ENCODE measurements at places on chromosomes 11 and 22.

GRCh38 chr11:77821349-77821851, 456 bp downstream of the AAMDC start:
- DNase-seq, result no peak

DNA sequence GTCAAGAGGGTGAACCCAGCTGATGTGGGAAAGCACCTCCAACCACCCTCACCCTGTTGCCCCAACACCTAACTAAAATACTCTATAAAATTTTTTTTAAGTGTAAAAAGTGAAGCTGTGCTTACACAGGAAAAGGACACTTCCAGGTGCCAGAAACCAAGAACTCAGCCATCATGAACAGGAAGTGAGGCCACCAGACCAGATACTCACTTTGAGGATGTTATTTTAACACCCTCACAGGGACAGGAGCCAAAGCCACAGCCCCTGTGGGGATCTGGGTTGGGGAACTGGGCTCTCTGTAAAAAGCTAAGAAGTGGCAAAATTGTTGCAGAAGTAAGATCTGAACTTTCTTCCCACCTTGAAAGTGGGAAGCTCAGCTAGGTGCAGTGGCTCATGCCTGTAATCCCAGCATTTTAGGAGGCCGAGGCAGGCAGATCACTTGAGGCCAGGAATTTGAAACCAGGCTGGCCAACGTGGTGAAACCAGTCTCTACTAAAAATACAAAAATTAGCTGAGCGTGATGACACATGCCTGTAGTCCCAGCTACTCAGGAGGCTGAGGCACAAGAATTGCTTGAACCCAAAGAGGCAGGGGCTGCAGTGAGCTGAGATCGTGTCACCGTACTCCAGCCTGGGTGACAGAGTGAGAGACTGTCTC, 3.8 kb downstream of the RSPH14 start:
- DNase-seq, result no peak

DNA sequence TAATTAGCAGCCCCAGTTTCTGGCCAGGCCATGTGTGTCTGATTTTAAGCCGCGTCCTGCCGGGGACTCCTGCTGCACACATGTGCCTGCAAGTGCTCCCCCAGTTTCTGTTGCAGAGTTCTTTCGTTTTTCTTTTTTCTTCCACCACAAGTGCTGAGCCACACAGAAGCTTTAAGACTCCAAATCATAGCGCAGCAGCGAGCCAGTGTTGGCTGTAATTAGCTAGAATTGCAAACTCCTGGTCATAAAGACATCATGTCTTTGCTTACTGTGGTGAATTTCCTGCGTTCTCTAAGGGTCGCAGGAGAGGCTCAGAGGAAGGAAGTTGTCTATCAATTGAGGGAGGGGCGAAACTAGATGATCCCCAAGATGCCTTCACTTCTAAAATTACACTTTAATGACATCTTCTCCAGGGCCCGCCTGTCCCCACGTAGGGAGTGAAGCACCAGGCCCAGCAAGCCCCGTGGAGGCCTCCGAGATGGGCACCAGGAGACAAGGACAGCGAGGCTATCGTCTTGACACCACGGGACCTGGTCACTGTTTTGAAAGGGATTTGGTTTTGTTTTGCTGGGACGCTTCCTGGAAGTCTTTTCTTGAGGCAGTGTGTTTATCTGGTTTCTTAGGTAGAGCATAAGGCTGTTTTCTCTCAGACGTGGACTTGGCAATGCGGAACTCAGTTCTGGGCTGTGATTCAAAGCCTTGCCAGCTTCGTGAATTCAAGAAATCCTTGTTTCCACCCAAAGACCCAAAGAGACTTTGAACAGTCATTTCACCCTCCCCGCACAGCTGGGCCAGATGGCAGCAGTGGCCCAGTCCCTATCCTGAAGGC, 71.8 kb downstream of the UBASH3B start:
- DNase-seq, result no peak

- DNase-seq, result no peak
Measured at GRCh38 chr11:126433244-126433846, 77.9 kb downstream of the ST3GAL4 start.

DNA sequence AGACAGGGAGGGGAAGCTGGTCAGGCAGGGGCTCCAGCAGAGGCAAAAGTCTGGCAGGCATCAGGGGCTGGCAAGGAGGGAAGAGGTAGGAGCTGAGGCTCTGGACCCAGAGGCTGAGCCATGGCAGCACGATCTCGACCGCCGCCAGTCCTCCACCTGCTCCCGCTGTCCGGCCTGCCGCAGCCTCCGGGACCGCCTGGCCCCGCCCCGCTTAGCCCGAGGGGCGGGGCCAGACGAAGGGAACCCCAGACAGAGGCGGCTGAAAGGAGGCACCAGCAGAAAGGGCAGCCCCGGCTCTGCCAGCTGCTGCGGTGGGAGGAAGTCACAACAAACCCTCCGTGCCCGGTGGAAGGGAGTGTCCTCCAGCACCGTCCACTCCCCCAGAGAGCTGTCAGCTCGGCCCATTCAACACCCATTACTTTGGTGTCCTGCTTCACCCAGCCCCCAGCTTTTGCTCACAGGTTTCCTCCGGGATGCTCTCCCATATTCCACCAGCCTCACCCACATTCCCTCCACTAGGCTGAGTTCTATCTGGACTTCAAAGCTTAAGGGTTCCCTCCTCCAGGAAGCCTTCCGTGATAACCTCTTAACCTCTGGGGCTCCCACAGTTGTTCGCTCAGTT, at the start of gene MFNG:
Gene MFNG (minus strand): TSS at position 161 of the 622 bp plus-strand sequence. CDS start 207 bp downstream, outside the sequence.
- no peak for DNase-seq

DNA sequence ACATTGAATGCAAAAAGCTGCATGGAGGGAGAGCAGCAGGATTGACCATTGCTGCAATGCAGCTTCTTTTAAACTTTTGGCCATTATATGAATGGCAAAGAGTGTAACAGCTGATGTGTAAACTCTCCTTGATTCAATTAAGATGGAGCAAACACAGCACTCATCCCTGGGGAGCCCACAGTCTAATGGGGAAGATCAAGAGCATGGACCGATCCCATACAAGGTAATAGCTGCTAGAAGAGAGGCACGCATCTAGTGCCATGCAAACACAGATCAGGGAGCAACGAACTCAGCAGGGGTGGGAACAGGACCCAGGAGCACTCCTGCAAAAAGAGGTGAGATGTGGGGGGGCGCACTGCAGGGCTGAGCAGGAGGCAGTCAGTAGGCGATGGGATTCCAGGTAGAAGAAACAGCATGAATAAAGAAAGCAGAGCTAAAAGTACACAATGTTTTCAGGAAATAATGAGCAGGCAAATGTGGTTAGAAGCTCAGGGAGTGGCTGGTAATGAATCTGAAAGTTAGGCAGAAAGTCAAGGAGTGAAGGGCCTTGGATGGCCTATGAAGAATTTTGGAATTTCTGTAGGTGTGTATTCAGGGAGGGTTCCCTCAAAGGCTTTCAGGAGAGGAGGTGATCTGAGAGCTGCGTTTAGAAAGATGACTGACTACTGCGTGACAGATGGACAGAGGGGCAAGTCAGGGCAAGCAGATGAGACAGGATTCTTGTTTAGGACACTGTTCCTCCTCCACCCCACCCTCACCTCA, 17.2 kb upstream of the BMAL1 start:
- DNase-seq, result no peak

- no peak for DNase-seq
Measured at GRCh38 chr11:37988031-37988430, 1390.0 kb upstream of the RAG2 start.

DNA sequence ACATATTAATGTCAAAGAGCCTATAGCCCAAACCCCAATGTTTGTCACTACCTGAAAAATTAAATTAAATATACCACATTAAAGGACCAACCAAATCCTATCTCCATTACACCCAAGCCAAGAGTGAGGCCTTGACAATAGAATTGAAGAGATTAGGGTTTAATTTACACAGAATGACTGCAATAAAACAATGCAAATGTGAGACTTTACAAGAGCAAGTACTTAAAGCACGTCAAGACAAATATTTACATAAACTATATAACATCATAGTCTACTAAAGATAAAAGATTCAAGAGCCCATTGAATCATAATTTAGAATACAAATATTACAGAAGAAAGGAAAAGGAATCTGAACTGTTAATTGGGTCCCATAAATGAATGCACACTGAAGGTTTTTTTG, 85.6 kb downstream of the CADM1 start:
- DNase-seq, result no peak

- peak; percentile 3 for DNase-seq
Measured at GRCh38 chr22:26174280-26174679, 5.0 kb downstream of the SEZ6L start.

GRCh38 chr11:28228196-28228895, 120.2 kb downstream of the METTL15 start:
- DNase-seq, result no peak

DNA sequence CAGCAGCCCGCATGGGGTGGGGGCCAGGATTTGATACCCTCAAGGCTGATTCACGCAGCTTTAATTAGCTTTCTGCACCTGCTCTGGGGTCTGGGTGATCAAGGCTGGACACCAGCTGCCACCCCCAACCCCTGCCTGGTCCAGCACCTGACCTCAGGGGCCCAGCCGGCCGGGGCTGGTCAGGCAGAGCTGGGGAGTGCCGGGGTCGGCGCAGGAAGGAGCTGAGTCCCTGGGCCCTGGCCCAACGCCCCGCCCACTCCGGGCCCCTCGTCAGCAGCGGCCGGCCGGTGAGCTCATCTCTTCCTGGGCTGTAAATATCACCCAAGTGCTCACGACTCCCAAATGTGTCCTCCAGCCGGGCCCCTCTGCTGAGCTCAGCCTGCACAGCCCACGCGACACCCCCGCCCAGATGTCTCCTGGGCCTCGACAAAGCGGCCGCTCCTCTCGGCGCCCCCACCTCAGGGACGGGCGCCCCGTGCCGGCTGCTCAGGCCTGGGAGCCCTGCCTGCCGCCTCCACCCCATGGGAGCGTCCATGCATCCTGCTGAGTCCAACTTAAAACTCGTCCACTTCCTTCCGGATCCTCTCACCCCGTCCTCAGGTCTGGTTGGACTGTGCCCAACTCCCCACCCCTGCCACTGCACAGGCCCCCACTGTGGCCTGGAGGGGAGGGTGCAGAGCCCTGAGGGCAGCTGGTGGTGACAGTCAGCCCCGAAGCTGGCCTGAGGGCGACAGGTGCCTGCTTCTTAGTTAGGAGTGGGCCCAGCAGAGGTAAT, 29.0 kb downstream of the RTN4R start:
- no peak for DNase-seq

GRCh38 chr11:122785031-122785541, 53.2 kb upstream of the CRTAM start:
- no peak for DNase-seq

DNA sequence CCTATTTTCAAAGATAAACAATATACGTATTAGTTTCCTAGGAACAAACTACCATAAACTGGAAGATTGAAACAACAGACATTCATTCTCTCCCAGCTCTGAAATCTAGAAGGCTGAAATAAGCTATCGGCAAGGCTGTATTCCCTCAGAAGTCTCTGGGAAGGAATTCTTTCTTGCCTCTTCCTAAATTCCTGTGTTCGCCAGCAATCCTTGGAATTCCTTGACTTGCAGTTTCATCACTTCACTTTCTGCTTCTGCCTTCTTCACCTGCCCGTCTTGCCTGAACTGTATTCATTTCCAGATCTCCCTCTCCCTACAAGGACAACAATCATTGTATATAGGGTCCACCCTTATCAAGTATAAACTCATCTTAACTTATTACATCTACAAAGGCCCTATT, 17.7 kb upstream of the PRDM10 start:
- DNase-seq, result no peak

GRCh38 chr11:6655790-6656583, at the start of gene DCHS1:
TSS of gene DCHS1 (minus strand) at chr11:6655809. CDS start at chr11:6641613, 14,196 bp downstream.
- no peak for DNase-seq

DNA sequence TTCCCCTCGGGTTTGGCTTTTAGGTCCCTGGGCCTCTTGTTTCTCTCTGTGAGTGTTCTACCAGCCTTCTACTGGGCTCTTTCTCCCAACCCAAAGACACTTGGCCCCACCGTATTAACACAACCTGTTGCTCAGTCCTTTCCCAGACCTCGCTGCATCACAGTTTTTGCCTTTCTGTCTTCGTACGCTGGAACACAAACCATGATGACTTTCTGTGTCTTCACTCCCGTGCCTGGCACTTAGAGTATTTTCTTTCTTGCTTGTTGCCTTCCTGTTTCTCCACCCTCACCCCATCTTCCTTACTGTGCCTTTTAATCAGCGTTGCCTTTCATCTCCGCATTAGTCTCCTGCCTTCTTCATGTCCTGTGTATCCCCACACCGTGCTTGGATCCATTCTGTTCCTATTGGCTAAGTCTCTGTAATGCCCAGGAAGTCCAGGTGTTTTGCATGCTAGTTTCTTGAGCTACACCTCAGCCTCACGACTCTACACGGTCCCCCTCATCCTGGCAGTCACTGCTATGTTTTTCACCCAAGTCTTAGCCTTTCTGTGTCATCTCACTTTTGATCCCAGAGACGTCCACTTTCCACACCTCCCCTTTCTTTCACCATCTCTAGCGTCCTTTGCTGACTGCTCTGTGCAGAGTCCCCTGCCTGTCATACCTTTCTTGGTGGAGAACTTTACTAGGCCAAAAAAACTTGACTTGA, 1.6 kb downstream of the MARK2 start:
- no peak for DNase-seq

DNA sequence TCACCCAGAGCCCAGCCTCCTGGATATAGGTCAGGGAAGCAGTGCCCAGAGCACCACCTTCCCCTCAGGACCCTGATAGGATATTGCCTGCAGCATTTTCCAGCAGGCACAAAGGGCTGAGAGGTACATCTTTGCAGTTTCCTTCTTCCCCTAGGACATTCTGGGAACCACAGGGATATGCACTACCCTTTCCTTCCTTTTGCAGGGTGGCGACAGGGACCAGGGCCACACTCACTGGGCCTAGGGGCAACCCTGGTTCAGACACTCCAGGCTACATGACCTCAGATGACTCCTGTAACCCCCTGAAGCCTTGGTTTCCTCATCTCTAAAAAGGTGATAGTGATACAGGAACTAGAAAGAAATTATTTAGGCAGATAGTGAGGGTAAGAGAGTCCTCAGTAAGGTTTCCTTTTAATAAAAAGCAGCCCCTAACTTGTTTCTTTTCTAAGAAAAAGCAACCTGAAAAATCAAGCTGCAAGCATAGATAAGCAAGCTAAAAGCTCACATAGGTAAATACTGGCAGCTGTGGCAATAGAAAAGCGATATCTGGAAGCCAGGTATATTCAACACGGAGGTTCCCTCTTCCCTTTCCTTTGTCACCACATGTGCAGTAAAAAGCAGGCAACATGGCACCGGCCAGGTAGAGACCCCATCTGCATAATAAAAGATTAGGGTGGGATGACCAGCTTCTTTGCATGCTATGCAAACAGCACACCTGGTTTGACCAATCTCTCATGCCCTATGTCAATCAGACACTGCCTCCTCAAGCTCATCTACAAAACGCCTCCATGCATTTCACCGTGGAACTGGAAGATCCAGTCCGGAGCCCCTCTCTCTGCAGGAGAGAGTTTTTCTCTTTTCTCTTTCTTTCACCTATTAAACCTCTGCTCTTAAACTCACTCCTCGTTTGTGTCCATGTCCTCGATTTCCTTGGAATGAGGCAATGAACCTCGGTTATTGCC, 13.2 kb upstream of the MRGPRX2 start:
- no peak for DNase-seq

Data from GM04504 (cell line).